Suprapubic skin (tissue), 4 donors: ENCODE measurements at places on chromosomes 12 and 14. TPM values are rescaled to one million over a fixed set of nuclear protein-coding genes. Genes with fewer than 3 reads are reported as not detected.

GEMIN2 gene
- 15.9 TPM for total RNA-seq

DNA sequence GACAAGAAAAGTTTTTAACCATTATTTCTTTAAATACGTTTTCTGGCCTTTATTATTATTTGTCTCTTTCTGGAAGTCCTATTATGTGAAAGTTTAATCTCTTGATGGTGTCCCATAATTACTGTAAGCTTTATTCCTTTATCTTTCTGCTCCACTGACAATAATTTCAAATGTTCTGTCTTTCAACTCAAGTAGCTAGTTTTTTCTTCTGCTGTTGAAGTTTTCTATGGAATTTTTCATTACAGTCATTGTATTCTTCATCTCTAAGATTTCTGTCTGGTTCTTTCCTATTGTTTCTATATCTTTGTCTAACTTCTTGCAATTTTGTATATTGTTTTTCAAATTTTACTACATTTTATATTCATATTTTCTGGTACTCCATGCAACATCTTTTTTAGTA is 173.6 kb upstream of the MGAT4C start:
- DNase-seq = no peak

- no peak for DNase-seq
Measured at GRCh38 chr14:69982886-69983285, 103.7 kb downstream of the SMOC1 start.

DNA sequence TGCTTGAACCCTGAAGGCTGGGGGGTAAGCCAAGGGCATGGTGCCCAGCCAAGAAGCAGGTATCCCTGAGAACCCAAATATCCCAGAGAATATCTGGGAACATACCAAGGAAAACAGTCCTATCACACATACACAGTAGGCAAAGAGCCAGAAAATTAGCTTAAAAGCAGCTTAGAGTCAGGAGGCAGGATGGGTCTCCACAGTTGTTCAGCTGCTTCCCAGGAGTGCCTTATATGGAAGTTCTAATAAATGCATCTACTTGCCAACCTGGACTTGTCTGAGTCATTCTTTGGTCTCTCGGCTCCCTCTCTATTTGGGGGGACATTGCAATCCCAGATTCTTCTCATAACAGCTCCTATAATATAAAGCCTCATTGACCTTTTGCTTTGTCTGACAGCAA is 9.0 kb upstream of the GPR135 start:
- no peak for DNase-seq

FAM90A1 gene
- total RNA-seq = not detected
